ENCODE measurements at places on chromosomes 5 and 9.
A peak's percentile ranks its signal among the peaks of the same experiment; 100 is the strongest.

- DNase-seq = no peak
Observed at GRCh38 chr5:66993448-66993847, 203.2 kb downstream of the CD180 start.

DNA sequence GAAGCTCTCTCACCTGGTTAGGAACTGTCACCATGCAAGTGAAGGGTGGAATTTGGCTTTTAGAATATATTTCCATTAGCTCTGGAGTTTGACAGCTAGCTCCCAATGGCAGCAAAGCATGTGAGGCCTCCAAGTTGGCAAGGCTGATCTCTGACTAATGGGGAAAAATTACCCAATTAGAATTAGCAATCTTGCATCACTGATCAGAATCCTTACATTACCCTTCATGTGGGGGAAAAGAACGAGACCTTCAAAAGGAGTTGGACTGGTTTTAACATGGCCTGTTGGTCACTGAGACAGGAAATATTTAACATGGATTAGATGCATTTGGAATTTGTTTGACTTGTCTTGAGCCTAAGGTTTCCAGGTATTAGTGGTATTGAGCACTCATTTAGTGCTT, 192.3 kb upstream of the GDNF start:
- DNase-seq = no peak

DNA sequence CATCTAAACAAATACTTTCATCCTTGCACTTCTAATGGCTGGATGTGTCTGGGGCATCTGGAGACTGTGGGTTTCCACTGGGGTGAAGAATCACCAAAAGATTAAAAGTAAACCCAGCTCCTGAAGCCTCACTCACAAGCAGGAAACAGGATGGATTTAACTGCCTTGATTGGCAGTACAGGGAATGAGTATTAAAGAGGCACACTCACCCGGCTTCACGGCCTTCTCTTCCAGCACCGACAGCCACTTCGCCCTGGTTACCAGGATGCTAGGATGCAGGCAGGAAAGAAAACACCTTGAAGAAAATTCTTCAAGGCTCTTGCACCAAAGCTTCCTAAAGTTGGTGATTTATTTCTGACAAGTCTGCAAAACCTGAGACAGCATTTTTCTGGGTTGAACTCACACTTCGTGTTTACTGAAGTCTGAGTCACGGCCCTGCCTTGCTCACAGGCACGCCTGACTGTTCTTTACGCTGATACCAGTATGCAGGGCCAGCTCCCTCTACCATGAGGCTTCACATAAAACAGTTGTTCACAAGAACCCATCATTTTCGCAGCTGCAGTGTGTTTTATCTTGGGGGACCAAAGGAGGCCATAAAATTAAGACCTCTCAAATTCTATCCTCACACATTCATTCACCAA, 56.5 kb upstream of the ZNF354A start:
- peak; percentile 10 for DNase-seq

GRCh38 chr5:124655921-124656511, 90.4 kb downstream of the ZNF608 start:
- no peak for DNase-seq

DNA sequence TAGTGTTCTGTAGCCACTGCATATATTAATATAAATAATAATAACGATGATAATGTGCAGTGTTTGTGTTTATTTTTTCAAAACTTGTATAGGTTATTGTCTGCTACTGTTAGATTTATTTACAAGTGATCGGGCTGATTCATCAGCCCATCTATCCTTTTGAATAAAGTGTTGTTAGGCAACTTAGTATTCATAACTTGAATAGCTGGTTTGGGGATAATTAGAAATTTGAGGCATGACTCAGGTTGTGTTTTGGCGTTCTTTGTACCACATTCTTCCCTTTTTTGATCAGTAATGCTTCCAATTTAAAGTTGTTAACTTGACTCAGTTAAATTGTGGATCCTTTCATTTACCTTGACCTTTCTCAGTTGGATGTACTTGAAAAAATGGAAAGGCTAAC, 69.7 kb downstream of the FOCAD start:
- DNase-seq = no peak

GRCh38 chr9:86407022-86407421, 52.8 kb upstream of the TUT7 start:
- DNase-seq = no peak

DNA sequence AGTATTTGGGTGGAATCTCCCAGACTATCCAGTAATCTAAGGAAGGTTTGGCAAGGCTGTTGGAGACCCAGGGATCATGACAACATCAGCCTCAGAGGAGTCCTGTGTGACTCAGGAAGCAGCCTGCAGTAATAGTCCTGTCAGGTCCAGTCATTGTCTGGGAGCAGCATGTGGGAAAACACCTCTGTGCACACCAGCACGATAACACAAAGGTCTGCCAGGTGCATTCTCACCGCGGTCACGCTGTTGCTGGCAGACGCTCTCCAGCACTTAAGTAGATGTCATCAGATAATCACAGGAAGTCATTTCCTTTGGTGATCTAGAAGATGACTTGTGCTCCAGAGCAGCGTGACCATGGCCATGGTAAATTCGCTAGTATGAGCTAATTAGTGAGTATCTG, 99.2 kb upstream of the IQGAP2 start:
- DNase-seq = peak; percentile 76

- DNase-seq = no peak
Observed at GRCh38 chr5:177355868-177356168, 1.9 kb upstream of the RGS14 start.

DNA sequence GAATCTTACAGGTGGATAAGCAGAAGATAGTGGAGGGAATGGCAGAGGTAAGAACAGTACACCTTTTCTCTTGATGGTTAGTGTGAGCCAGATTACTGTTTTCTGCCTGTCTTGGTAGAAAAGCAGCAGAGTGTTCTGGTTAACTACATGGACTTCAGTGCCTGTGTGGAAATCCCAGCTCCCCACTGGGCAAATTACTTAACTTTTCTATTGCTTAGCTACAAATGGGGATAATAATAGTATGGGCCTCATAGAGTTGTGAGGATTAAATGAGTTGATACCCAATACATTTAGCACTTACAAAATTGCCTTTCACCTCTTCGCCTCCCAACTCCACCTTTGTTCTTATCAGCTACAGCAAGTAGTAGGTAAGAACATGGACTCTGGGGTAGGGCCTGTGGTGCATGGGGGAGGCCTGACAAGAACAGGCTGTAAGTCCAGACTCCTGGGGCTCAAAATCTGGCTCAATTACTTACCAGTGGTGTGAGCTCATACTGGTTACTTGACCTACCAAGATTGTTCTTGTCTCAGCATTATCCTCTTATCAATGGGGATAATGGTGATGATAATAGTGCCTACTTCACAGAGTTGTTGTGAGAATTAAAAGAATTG, 125.1 kb downstream of the LIFR start:
- DNase-seq = no peak

GRCh38 chr5:83475935-83476814, 4.6 kb downstream of the VCAN start:
- no peak for DNase-seq

- no peak for DNase-seq
Observed at GRCh38 chr9:70614786-70615463, 200.5 kb upstream of the KLF9 start.

GRCh38 chr5:18497089-18497488, 862.8 kb downstream of the TAF11L14 start:
- DNase-seq = no peak

DNA sequence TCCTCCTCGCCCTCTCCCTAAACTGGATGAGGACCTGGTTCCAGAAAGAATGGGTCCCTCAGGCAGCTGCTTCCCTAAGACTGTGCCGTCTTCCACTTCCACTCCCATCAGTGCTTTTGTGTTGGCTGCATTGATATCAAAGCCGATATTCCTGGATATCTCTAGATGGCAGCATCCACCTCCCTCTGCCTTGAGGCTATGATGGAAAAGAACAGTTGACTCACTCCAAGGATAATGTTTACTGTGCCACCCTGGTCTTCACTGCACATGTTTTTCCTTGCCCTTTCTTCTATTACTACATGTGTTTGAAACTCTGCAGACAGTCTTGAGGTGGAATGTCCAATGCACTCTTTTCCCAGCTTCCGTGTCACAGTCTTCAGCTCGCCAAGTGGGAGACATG, 211.6 kb downstream of the MAST4 start:
- DNase-seq = no peak

DNA sequence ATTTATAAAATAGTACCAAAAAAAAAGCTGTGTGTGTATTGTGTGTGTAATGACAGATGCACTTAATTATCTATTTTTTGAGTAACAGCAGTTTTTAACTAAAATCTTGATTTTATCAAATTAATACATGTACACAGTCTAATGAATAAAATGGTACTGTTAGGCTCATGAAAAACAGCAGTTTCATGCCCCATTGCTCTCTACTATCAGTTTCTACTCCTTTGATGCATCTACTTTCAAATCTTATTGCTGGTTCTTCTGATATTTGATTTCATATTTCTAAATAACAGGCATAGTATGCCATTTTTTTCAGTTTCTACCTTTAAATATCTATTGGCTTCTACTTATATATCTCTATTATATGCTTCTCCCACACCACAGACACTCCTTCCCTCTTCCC, 117.4 kb downstream of the CCDC171 start:
- no peak for DNase-seq

DNA sequence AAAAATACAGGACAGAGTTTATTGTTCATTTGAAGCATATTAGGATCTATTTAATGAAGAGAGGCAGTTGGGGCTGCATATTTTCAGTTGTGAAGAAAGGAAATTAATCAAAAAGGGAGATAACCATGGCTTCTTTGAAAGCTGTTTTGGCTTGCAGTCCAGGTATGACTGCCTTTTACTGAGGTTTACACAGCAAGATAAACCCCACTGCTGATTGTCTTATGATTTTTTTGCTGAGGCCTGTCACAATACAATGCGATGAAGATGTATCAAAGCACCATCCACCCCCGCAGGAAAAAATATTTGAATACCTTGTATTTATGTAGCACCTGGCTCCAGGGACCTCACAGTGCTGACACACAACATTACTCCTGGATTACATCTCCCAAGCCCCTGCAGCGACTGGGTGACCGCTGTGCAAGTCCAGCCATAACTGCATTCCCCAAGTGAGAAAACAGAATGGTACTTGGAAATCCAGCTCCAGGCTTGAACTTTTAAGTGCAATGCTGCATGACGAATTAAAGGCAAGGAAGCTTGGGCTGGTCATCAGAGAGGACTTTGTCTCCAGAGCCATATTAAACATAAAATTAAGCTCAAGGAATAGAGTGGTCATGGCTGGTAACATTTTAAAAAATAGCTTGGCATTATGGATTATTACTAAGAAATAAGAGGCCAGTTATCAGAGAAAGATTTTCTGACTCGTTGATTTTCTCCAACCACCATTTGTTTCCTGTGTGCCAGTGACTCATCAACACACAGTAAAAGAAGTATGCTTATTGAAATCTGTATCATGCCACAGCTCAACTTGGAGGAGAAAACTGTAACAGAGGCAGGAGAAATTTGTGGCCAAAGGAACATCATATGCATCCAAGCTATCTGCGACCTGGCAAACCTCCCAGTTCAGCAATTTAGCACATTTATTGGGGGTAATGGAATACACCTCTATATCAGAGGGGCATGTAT, 374.2 kb downstream of the MAN2A1 start:
- no peak for DNase-seq

DNA sequence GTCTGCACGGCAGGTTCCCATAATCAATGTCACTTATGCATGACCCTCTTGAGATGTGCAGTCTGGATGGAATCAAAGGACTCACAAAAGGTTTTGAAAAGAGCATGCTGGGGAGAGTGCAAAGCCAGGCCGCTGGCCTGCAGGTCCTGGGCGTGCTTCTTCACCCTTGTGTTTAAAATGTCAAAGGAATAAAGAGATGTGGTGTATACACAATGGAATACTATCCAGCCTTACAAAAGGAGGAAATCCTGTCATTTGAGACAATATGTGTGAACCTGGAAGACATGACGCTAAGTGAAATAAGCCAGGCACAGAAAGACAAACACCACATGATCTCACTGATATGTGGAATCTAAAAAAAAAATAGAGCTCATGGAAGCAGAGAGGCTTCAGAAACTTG, 137.5 kb upstream of the PHYKPL start:
- no peak for DNase-seq

DNA sequence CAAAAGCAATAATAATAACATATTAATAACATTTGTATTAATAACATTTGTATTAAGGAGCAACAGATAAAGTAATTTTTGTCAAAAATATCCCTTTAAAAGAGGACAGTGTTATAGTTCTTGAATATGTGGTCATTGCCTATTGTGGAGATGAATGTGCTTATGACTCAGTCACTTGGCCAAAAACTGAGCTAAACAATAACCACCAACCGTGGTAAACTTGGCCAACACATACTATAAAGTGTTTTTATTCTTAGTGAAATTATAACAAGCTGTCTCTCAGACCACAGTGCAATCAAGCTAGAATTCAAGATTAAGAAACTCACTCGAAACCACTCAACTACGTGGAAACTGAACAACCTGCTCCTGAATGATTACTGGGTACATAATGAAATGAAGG, 159.2 kb upstream of the PLPPR1 start:
- DNase-seq = no peak

DNA sequence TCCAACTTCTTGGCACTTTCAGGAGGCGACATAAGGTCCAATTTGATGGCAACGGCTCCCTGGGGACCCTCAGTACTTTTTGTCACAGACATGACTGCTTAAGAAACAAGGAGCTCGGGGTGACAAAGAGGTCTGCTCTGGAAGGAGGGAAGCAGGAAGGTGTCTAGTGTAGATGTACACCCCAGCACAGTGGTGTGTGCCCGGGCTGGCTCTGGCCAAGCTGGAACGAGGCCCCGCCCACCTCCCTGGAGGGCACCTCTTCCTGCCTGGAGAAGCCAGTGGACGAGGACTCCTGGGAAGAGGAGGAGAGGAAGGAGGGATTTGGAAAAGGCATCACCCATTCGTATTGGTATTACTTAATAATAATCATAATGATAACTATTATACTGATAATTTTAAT, at the start of gene SLC36A2:
Gene SLC36A2, minus strand, starts transcription at position 191 of the 400 bp plus-strand sequence. Its CDS starts 99 bp downstream, at position 92.
- DNase-seq = no peak

GRCh38 chr5:34709861-34710673, 53.9 kb downstream of the RAI14 start:
- no peak for DNase-seq

GRCh38 chr9:33817327-33818166, 587 bp downstream of the UBE2R2 start:
- peak; percentile 80 for DNase-seq

- DNase-seq = peak; percentile 81
Observed at GRCh38 chr5:174910245-174910737, 185.9 kb downstream of the MSX2 start.

DNA sequence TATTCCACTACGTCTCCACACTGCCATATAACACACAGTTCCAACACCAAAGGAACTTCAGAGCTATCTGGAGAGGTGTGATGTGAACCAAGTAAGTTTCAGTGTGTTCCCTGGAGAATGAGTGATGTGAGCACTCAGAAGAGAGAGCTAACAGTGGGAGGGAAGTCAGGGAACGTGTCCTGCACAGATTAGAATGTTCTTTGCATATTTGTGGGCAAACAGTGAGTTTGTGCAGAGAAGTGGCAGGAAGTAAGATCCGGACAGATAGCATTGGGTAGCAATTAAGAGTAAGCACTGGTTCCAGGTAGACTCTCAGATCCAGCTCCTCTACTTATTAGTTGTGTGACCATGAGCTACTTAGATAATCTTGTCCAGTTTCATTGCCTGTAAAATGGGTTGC, 206.4 kb downstream of the PDZD2 start:
- no peak for DNase-seq

Measured in activated effector memory CD4-positive, alpha-beta T cell treated with anti-CD3 and anti-CD28 coated beads, Interleukin-2, amount 50 U/mL, for 16 hours (primary cell).